ENCODE measurements at places on chromosomes 12 and 14.

DNA sequence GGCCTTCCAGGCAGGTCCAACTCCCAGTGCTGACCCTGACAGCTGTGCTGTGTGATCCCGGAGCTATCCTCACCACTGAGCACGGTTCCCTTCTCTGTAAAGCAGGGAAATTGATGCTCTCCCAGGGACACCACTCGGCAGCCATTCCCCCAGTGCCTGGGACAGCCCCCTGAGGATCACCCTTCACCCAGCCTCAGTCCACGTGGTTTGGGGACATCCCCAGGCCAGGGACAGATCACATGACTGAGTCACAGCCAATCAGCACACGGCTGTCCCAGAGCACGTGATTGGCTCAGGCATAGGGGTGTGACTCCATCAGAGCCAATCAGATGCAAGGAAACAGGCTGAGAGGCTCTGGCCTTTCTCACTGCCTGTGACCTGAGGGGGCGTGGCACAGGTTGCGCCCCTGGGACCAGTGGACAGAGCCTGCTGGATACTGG lies 68.8 kb upstream of the SFSWAP start:
- no peak for DNase-seq

DNA sequence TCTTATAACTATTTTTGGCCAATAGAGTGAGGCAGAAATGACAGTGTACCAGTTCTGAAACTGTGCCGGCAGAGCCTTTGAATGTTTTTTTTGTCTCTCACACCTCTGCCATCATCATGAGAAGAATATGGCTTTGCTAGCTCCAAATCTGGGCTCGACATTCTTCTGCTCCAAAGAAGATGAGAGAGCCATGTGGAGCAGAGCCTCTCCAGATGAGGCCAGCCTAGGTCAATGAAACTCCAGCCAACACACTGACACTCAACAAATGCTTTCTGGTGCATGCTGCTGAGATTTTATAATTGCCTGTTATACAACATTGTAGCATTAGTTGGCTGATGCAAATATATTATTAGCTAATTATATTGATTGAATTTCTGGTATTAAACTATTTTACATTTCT lies 154.7 kb downstream of the SLC38A4 start:
- no peak for DNase-seq

GRCh38 chr12:40031965-40032364 lies 73.9 kb downstream of the SLC2A13 start:
- no peak for DNase-seq

DNA sequence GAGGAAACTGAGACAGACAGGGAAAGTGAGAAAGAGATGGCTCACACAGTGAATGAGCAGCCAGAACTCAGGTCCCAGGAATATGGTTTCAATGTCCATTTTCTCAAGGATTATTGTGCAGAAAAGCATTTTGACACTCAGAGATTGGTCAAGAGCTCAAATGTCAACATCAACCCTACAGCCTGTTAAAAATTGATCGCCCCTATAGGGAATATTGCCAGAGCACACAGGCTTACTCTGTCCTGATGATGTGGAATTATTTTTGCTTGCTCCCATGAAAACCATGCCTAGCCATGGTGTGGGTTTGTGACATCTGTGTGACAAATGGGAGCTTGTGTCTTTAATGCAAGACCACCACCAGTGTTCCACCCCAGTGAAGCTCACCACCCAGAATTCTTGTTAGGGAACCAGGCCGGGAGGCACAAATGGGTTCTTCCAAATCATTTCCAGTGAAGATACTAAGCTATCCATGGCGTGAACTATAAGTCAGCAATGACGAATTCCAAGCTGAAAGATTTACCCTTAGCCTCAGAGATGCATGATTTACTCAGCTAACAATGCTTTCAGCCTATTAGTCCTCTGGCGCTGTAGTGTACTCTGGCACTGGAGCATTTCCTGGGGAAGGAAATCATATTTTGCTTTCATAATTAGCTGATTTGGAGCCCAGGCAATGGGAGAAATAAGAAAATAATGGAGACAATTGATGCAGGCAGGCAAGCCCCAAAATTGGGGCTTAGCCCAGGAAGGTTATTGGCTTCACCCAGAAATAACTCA lies 1188.2 kb upstream of the TMEM132C start:
- DNase-seq = no peak

DNA sequence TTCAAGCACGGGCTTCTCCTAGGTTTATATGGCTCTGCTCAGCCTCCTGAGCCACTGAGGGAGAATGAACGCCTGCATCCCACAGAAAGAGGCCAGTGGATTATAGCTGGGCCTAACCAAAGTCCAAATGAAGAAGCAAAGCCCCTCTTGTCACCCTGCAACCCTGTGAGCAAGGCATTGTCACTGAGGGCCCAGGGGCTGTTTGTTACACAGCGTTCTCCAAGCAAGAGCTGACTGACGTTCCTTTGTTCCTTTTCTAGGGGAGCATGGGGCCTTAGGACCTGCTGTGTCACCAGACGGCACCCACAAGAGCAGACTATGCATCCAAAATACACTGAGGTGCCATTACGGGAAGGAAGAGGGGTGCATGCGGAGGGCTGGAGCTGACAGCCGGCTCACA lies 4.3 kb upstream of the FBRSL1 start:
- DNase-seq = no peak

GRCh38 chr12:14913381-14913781 lies 25.0 kb downstream of the ERP27 start:
- peak; percentile 49 for DNase-seq

DNA sequence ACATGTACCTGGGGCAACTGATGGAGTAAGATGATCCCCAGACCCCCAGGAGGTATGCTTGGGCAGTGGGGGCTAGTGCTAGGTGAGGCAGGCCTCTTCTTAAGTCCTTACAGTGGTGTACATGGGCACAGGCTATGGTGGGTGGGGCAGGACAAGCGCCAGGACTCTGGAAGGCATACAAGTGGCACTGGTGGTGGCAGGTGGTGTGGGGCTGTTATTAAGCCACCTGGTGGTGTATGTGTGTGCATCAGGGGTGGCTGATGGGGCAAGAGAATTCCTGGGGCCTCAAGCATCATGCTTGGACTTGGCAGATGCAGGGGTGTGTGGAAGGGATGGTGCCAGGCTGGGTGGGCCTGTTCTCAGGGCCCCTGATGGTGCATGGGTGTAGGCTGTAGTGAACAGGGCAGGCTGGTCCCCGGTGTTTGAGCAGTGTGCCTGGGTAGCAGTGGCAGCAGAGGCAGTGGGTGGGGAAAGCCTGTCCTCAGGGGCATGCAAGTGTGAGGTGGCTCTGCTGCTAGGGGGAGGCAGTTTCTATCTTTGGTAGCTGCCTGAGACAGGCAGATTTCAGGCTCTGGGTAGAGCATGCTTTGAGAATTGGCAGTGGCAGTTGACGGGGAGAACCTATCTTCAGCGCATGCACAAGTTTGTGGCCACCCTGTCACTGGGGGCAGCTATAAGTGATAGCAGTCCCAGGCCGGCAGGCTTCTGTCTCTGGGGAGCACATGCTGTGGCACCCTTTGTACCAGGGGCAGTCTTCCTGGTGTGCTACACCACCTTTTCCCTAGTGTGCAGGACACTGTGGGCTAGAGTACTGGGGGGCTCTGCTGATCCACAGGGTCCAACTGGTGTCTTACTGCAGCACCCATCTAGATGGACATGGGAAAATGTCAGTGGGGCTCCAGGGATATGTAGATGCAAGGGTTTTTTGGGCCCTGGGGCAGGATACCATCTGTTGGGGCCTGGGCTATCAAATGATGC lies 52.6 kb upstream of the ABCD2 start:
- no peak for DNase-seq

- no peak for DNase-seq
These were observed 141.4 kb downstream of the C12orf42 start for GRCh38 chr12:103354403-103354802.

GRCh38 chr14:61549425-61549824 lies 145.9 kb upstream of the HIF1A start:
- no peak for DNase-seq

- no peak for DNase-seq
These were observed 5.7 kb downstream of the STXBP6 start for GRCh38 chr14:25044106-25044698.

GRCh38 chr12:27343255-27344000 lies 10.8 kb downstream of the BMAL2 start:
- peak; percentile 3 for DNase-seq

DNA sequence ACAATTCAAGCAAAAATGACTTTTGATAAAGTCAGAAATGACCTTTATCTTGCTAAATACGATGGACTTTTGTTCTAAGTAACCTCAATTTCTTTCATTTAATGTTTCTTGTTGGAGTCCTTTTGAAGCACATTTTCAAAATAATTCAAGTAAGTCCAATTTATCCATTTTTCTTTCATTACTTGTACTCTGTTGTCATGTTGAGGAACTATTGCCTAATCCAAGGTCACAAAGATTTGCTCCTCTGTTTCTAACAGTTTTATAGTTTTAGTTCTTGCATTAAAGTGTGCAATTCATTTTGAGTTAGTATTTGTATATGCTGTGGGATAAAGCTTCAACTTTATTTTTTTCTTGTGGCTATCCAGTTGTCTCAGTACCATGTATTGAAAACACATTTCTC lies 66.7 kb downstream of the CCER1 start:
- DNase-seq = no peak

GRCh38 chr12:5034603-5035002 lies 9.1 kb upstream of the KCNA5 start:
- DNase-seq = no peak

- DNase-seq = no peak
These were observed 182.0 kb downstream of the DAD1 start for GRCh38 chr14:22407033-22407432.

- DNase-seq = no peak
These were observed 30.3 kb upstream of the WDR89 start for GRCh38 chr14:63671987-63672386.

GRCh38 chr12:67533159-67533558 lies 115.4 kb upstream of the DYRK2 start:
- no peak for DNase-seq

DNA sequence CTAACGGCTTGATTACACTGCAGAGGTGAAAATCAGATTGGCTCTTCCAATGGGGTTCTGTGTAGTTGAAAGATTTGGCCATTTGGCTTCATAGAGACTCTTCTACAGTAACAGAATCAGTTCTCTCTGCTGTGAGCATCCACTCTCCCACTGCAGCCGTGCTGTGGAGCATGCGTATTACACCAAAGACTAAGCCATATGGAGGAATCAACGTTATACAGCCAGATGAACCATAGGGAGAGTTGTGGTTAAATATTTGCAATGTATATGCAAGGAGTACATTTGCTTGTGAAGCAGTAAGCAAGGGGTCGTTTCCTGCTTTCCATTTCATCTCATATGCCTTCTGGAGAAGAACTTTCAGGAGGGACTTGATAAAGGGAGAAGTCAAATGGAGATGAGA lies 331.1 kb upstream of the FKBP4 start:
- no peak for DNase-seq

- peak; percentile 96 for DNase-seq
These were observed 177.3 kb downstream of the MYRFL start for GRCh38 chr12:70002097-70002911.

- no peak for DNase-seq
These were observed 31.6 kb downstream of the BRI3BP start for GRCh38 chr12:125024949-125025563.

- DNase-seq = peak; percentile 68
These were observed 106.3 kb downstream of the PTCSC3 start for GRCh38 chr14:36070031-36070719.

DNA sequence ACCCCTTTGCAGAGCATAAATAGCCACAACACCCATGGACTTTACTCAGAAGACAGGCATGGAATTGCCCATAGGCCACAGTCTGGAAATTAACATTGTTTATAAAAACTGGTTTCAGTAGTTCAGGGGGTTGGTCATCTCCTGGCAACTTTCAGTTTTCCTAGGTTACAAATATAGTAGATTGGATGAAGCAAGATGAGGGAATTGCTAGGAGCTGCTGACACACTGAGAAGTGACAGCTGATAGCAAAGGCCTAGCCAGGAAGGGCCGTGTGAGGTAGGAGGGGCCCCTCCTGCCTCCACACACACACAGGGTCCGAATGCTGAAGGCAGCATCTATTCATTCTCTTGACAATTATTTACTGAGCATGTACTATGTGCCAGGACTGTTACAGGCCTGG lies 8.3 kb downstream of the GALNT16 start:
- DNase-seq = no peak

GRCh38 chr12:51661836-51662235 lies 70.8 kb downstream of the SCN8A start:
- DNase-seq = no peak

DNA sequence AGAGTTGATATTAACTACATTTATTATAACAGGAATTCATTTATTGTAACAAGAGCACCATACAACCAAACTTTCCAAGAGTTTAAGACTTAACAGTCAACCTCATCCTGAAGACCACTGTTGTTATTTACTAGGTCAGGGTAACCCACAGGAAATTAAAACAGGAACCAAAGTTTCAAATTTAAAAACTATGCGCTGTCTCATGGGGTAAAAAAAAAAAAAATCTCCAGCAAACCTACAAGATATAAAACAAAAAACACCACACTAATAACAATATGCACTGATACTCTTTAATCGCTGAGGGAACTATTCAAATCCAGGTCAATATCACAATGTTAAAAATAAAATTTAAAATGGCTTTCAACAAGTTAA lies 44.5 kb downstream of the FOXN3 start:
- DNase-seq = no peak

- DNase-seq = peak; percentile 79
These were observed 1.1 kb upstream of the FERMT2 start for GRCh38 chr14:52951681-52952554.

DNA sequence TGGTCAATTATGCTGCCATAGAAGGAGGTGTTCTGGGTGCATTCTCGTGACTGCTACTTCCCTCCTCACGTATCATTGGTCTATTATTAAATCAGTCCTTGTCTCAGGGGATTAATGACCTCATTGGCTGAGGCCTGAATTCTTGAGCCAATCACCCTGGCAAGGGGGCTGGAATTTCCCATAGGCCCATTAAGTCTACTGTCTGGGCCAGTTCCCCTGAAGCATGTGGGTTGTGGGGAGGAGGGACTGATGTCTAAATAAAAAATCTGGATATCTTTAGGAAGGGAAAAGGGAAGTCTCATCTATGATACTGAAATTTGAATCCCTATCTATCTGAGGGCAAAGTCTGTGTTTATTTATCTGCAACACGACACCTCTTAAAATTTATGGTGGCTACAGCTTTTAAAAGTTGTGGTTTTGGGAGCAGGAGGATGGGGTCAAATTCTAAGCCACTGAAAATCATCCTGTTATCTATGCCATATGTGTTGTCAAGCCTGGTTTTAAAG lies 71.9 kb downstream of the DYRK2 start:
- DNase-seq = peak; percentile 62

Data from tongue (tissue), 3 donors.